Hematopoietic multipotent progenitor cell treated with erythropoietin and hydrocortisone succinate and interleukin-3 and kit ligand, for 6 days (in vitro differentiated cells): ENCODE measurements at places on chromosomes 5 and 9.

DNA sequence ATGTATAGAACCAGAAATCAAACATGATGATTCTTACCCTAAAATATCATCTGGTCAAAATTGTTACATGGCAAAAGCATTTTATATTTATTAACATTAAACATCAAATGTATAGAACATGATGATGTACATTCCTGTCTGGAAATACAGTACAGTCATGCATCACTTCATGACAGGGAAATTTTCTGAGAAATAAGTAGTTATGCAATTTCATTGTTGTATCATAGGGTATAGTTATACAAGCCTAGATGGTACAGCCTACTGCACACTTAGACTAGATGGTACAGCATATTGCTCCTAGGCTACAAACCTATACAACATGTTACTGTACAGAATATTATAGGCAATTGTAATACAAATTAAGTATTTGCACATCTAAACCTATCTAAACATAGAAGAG lies 64.6 kb upstream of the VCAN start:
- DNase-seq, result no peak

DNA sequence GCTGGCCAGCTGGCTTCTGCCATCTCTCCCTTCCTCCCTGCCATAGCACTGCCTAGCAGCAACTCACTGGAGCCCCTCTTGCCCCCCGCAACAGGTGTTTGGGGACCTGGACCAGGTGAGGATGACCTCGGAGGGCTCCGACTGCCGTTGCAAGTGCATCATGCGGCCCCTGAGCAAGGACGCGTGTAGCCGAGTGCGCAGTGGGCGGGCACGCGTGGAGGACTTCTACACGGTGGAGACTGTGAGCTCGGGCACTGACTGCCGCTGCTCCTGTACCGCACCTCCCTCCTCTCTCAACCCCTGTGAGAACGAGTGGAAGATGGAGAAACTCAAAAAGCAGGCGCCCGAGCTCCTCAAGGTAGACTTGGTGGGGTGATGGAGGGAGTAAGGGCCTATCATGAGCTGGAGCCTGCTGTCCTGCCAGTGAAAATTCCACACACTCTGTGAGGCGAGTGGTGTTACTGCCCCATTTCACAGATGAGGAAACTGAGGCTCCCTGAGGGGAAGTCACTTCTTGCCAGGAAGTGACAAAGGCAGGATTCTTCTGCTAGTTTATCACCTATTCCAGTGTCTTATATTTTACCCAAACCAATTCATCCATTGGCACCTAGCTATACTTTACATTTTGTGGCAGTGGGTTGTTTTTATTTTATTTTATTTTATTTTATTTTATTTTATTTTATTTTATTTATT lies 10.1 kb downstream of the OLFML2A start:
- DNase-seq, result no peak

GRCh38 chr9:83964973-83965349 lies 15.1 kb downstream of the HNRNPK start:
- DNase-seq, result no peak

DNA sequence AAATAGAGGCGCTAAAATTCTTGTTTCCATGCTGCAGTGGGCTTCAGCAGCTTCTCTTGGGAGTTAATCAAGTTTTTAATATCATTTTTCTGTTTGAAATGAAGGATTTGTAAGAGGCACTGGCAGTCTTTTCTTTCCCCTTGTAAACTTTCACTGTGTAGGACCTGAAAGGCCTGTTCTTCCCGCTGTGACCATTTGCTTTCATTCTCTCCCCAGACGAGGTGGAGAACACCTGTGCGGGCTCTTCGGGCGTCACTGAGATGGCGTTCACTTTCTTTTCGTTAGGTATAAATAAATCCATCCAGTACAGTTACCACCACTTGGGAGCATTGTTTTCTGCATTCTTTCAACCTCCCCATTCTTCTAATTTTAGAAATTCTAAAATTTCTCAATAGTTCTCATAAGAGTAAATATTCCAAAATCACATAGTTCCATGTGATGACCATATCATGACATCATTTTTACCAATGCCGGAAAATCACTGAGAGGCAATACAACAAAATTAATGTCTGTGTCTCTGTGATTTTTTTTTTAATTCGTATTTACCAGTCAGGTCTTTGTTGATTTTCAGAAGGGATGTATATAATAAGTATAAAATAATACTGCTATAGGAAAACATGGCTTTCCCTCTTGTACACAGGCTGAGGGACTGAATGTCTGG lies 131.7 kb upstream of the ICE1 start:
- no peak for DNase-seq

GRCh38 chr5:39197556-39197955 lies 21.8 kb downstream of the FYB1 start:
- DNase-seq, result no peak

GRCh38 chr9:71694332-71694731 lies 74.0 kb downstream of the CEMIP2 start:
- DNase-seq, result no peak

DNA sequence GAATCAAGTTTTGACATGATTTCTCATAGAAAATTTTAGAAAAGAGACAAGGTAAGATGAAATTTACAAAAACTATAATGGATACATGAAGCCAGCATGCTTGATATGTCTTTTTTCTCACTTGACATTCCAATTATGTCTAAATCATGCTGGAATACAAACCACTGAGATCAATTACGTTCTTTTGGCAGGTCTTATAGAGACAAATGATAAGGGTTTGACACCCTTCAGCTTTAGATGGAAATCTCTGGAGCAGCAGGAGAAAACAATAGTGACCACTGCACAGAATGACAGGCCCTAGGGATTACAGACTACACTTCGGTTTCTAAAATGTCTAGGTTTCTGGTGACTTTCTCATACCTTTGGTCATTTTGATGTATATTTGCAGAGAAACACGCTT lies 342.9 kb downstream of the TRPM3 start:
- no peak for DNase-seq

DNA sequence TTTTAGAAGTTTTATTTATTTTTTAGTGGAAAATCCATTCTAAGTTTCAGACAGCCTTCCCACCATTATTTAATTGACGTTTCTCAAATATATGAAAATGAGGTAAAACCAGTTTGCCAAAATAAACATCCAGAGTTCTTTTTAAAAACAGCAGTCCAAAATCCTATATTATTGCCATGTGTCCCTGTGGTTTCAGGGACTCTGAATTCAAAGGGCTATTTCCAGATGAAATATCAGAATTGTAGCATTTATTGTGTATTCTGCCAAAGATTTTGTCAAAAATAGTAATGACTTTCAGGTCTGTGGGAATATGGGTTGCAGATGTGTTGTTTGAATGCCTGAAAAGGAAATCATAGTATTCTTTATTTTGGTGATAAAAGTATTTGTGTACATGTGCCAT lies 41.6 kb downstream of the XRCC4 start:
- no peak for DNase-seq

DNA sequence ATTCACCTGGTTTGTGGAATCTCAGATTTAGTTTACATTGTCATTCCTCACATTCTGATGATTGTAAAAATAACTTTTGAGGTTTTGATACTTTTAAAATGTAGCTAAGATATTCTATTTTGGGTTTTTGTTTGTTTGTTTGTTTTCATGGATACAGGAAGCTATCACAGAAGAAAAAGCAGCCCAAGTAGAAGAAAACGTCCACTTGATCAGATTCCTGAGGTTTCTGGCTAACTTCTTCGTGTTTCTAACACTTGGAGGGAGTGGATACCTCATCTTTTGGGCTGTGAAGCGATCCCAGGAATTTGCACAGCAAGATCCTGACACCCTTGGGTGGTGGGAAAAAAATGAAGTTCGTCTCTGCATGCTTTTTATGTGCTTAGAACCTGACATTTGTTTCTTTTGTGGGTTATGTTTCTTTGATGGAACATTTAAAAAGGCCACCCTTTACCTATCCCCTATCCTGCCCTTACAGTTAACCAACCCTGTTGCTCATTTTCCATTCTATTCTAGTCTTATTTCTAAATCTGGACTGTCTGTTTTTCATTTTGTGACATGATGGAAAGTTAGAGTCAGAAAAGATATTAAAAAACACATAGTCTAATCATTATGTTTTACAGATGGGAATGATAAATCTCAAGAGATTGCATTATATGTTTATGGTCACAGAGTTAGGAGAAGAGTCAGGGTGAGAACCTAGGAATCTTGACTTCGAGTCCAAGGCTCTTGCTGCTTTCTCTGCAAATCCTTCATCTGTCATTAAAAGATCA lies 163.7 kb downstream of the ALDH1A1 start:
- no peak for DNase-seq

GRCh38 chr9:69696802-69697201 lies 24.6 kb upstream of the APBA1 start:
- no peak for DNase-seq

- no peak for DNase-seq
These were observed 12.0 kb downstream of the PTGES start for GRCh38 chr9:129740666-129741464.

DNA sequence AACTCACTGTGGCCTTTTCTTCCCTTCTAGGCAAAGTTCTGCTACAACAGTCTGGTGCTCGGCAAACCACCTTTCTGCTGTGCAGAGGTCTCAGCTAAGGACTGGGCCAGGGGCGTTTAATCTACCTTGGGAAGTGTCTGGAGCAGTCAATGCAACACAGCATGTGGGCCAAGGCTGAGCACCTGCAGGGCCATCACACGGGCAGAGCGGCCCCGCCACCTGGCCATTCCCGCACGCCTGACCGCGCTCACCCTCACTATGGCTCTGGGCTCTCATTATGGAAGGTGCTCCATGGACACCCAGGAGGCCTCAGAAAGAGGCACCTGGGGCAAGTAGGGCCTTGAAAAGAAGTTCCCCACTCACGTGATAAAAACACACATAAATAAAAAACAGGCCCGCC lies 65.7 kb upstream of the TBC1D9B start:
- no peak for DNase-seq

GRCh38 chr5:150502106-150502505 lies 5.8 kb upstream of the NDST1 start:
- DNase-seq, result no peak

GRCh38 chr5:31598640-31599611 lies 40.0 kb upstream of the PDZD2 start:
- no peak for DNase-seq

DNA sequence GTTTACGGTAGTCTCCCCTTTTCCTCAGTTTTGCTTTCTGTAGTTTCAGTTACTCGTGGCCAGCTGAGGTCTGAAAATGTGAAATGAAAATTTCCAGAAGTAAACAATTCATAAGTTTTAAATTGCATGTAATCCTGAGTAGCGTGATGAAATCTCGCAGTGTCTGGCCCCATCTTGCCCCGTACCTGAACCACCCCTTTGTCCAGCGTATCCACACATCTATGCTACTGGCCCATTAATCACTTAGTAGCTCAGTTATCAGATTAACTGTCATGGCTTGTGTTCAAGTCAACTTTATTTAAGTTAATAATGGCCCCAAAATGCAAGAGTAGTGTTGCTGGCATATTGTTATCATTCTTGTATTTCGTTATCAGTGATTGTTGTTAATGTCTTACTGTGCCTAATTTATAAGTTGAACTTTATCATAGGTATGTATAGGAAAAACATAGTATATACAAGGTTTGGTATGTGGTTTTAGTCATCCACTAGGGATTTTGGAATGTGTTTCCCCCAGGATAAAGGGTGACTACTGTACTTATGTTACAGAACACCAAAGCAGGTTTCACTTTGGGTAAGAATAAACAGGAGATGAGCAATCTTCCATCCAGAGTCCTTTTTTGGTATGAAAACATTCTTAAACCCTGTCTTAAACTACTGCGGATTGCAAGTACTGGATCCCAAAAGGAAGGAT lies 118.4 kb upstream of the KCNN2 start:
- no peak for DNase-seq

DNA sequence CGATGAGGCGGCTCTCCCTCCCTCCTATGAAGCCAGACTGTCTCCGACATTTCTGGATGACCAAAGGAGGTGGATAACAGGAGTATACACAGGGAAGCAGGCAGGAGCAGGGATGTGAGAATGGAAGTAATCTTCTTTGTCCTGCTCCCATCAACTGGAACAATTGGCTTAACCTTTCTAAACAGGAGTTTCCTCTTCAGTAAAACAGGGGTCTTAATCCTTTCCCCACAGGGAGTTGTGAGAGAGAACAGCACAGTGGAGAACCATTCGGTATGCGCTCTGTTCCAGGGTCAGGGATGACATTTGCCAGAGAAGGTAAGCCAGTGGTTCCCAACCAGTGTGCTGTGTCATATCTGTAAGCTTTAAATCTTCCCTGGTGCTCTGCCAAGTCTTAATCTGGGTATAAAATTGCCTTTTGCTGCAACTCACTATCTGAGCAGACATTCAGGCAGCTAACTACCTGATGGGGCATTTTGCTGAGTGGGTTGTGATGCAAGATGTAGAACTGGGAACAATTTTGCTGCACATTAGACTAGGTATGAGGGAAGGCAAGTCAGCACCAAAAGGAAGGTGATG lies 294.8 kb upstream of the KIF2A start:
- no peak for DNase-seq

- no peak for DNase-seq
These were observed 50.3 kb downstream of the RXRA start for GRCh38 chr9:134376386-134377142.

- DNase-seq, result no peak
These were observed 52.2 kb downstream of the ROPN1L start for GRCh38 chr5:10493884-10494283.

DNA sequence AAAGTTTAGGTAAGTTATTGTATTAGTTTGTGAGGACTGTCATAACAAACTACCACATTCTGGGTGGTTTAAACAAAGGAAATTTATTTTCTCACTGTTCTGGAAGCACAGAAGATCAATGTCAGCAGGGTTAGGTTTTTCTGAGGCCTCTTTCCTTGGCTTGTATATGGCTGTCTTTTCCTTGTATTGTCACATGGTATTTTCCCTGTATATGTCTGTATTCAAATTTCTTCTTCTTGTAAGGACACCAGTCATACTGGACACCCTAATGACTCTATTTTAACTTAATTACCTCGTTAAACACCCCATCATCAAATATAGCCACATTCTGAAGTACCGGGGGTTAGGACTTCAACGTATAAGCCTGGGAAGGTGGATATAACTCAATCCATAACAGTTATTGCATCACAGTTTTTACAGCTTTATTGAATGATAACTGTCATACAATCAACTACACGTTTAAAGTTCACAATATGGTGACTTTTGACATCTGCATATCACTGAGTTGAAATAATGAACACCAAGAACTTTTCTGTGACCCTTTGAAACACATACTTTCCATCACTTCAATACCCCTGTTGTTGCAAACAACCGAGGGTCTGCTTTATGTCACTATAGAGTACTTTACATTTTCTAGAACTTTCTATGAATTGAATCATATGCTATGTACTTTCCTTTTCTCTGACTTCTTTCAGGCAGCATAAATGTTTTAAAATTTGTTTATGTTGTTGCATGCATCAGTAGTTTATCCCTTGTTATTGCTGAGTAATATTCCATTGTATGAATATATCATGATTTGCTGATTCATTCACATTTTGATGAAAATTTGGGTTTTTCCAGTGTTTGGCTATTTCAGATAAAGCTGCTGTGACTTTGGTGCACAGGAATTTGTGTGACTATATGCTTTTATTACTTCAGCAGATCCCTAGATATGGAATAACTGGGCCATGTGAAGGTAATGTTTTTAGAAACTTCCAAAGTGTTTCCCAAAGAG lies 48.5 kb downstream of the MTRR start:
- no peak for DNase-seq
